ENCODE measurements at places on chromosomes 6 and 20. TPM values are rescaled to one million over a fixed set of nuclear protein-coding genes. Genes with fewer than 3 reads are reported as not detected.

DNA sequence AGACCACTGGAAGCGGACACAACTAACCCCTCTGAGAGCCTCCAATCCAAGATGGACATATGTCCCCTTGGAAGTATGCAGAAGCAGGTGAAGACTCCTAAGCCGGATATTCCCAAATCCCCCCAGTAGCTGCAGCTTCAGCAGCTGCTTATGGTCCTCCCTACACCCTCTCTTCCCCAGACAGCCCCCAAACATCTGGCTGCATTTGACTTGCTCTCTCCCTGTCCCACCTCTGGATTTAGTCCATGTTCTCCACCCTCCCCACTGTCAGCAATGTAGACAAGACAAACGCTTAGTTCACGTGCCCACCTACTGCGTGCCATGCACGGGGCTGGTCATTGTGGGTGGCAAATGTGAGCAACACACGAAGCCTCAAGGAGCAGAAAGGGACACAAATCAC lies 4.6 kb upstream of the ADAM33 start:
- H3K4me3 ChIP-seq: peak overlapping the region; percentile 78
- no peaks in the 10 kb centered on the region for H3K36me3 ChIP-seq
- DNase-seq: no peak
- peak overlapping the region; percentile 96 for H3K27ac ChIP-seq
- peaks cover 39% of the 10 kb centered on the region for H3K4me1 ChIP-seq
- H3K27me3 ChIP-seq: no peaks in the 10 kb centered on the region

- H3K36me3 ChIP-seq: no peaks in the 10 kb centered on the region
- H3K4me3 ChIP-seq: peak overlapping the region; percentile 89
- H3K27me3 ChIP-seq: peaks cover 4% of the 10 kb centered on the region
- H3K27ac ChIP-seq: no peak overlapping the region
- H3K4me1 ChIP-seq: peaks cover 15% of the 10 kb centered on the region
Observed at GRCh38 chr6:46652232-46652602, 401 bp downstream of the CYP39A1 start.

DNA sequence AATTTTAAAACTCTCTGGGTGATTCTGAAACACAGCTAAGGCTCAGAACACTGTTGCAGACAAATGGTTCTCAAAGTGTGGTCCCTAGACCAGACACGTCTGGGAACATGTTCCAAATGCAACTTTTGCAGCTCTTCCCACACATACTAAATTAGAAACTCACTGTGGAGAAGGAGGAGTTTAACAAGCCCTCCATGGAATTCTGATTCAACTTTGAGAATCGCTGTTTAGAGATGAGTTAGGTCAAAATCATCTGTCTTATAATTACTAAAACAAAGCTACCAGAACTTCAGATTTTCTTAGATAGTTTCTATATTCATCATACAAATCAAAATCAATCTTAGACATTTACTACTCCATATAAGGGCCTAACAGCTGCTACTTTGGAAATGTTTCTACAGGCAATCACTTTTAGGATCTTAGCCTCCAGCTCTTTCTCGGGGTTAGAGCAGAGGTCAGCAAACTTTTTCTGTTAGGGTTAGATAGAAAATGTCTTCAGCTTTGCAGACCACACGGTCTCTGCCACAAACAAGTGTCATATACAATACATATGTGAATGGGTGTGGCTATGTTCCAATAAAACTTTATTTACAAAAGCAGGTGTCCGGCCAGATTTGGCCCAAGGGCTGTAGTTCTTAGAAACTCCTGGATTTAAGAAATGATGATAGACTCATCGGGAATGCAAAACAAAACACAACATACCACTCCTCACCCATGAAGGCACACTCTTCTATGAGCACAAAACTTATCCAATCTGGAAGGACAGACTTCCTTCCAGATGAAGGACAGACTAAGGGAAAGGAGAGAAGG lies 50.0 kb upstream of the ARHGAP18 start:
- H3K4me3 ChIP-seq: 0 out of 2 replicates have a peak overlapping the region, but pooled peaks have one; percentile 27
- DNase-seq: peak; percentile 35
- no peaks in the 10 kb centered on the region for H3K27me3 ChIP-seq
- H3K4me1 ChIP-seq: peaks cover 34% of the 10 kb centered on the region
- H3K27ac ChIP-seq: peak overlapping the region; percentile 34

GRCh38 chr6:144179237-144179636 lies 28.9 kb downstream of the STX11 start:
- H3K4me3 ChIP-seq: no peak overlapping the region
- no peaks in the 10 kb centered on the region for H3K36me3 ChIP-seq
- peaks cover 9% of the 10 kb centered on the region for H3K27me3 ChIP-seq
- H3K27ac ChIP-seq: no peak overlapping the region

GRCh38 chr6:137570393-137570792 lies 76.2 kb upstream of the OLIG3 start:
- no peaks in the 10 kb centered on the region for H3K36me3 ChIP-seq
- no peak for DNase-seq
- no peaks in the 10 kb centered on the region for H3K4me1 ChIP-seq
- peaks cover 2% of the 10 kb centered on the region for H3K27me3 ChIP-seq
- H3K4me3 ChIP-seq: no peak overlapping the region
- H3K27ac ChIP-seq: no peak overlapping the region

DNA sequence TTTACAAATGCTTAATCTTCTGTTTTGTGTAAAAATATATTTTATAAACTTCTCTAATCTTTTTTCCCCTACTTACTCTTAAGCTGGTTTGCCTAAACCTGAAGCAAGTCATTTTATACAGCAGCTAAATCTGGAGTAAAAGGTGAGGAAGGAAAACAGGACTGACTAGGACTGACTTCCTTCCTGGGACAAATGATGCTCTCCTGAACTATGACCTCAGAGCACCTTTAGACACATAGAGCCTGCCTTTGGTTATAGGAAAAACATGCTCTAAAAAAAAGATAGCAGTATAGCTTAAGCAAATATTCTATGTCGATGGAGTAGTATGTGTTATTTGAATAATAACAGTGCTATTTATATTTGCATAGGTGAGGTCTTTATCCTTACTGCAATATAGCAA lies 21.5 kb upstream of the ADGRG6 start:
- DNase-seq: no peak
- no peak overlapping the region for H3K4me3 ChIP-seq
- peaks cover 12% of the 10 kb centered on the region for H3K36me3 ChIP-seq
- no peaks in the 10 kb centered on the region for H3K27me3 ChIP-seq
- peaks cover 41% of the 10 kb centered on the region for H3K4me1 ChIP-seq

- no peak overlapping the region for H3K4me3 ChIP-seq
- DNase-seq: no peak
- peaks cover 34% of the 10 kb centered on the region for H3K4me1 ChIP-seq
- no peaks in the 10 kb centered on the region for H3K36me3 ChIP-seq
Observed at GRCh38 chr20:17825960-17826843, 126.4 kb downstream of the BANF2 start.

DNA sequence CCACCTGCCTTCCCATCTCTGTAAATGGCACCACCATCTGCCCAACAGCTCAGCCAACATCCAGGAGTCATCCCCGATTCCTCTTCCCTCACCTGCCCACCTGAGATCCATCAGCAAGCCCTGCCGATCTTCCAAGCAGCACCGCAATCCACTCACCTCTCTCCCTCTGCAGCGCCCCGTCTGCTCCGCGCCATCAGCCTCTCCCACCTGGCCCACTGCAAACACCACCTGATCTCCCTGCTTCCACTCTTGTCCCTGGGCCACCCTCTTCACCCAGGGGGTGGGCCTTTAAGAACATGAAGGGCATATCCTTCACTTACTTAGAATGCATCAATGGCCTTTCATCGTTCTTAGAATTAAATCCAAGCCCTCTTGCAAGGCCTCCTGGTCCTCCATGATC lies 457.3 kb upstream of the SULF2 start:
- no peak for DNase-seq
- H3K4me3 ChIP-seq: no peak overlapping the region
- no peaks in the 10 kb centered on the region for H3K4me1 ChIP-seq
- H3K36me3 ChIP-seq: no peaks in the 10 kb centered on the region
- peaks cover 2% of the 10 kb centered on the region for H3K27me3 ChIP-seq

- H3K27me3 ChIP-seq: peaks cover 2% of the 10 kb centered on the region
- H3K4me1 ChIP-seq: peaks cover 44% of the 10 kb centered on the region
- peak overlapping the region; percentile 12 for H3K27ac ChIP-seq
- no peak for DNase-seq
- H3K4me3 ChIP-seq: no peak overlapping the region
Observed at GRCh38 chr6:5083813-5084359, 1.3 kb upstream of the PPP1R3G start.

DNA sequence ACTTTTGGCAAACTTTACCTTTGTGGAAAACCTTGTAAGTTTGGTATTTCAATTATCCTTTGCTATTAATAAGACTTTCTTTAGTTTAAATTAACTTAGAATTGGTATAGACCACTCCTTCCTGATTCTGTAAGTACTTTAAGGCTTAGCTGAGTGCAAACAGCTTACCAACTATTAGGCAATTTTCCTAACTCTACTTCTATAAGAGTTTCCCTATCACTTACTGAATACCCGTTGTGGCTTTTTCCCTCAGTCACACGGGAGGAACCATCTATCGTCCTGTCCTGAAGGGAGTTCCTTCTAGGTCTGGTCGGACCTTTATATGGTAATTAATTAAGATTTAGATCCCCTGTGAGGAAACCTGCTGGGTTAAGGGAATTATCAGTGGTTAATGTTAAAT lies 9.6 kb downstream of the SLC35A1 start:
- DNase-seq: no peak
- H3K4me1 ChIP-seq: peaks cover 16% of the 10 kb centered on the region
- no peak overlapping the region for H3K4me3 ChIP-seq
- H3K36me3 ChIP-seq: peaks cover 62% of the 10 kb centered on the region

DNA sequence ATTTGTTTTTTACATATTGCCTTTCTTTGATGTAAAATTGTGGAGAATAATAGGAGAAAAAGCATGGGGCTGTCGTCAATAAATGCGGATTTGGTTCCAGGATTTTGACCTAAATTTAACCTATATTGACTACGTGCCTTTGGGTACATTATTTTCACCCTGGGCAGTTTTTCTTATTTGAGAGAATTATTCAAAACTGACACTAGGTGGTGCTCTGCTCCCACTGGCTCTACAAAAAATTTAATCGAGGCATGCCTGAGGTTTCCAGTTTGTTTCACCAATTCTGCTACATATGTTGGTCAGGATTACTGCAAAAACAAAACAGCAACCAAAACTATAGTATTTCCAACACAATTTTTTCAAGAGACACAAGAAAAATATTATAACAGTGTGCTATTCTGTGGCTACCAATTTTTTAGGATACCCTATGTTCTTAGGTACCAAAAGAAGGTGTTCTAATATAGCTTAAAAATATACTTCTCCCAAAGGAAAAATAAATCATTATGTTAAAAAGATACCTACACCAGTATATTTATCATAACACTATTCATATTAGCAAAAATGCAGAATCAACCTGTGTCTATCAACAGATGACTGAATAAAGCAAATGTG lies 48.6 kb upstream of the FABP7 start:
- H3K4me3 ChIP-seq: no peak overlapping the region
- no peak overlapping the region for H3K27ac ChIP-seq
- H3K27me3 ChIP-seq: peaks cover 14% of the 10 kb centered on the region
- H3K4me1 ChIP-seq: no peaks in the 10 kb centered on the region
- peak; percentile 43 for DNase-seq
- no peaks in the 10 kb centered on the region for H3K36me3 ChIP-seq

DNA sequence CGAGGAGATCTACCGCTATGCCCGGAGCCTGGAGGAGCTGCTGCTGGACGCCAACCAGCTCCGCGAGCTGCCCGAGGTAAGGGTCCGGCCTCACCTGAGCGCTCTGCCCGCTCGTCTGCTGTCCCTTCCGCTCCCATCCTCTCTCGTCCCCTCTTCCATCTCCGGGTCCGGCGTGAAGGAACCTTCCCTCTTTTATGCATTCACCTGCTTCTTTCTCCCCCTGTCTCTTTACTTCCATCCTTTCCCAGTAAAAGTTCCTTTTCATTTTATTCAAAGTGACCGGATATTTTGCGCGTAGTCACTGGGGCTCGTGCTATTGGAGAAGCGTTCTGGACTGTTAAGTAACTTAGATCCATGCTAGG lies 516 bp downstream of the LRRC1 start:
- peaks cover 9% of the 10 kb centered on the region for H3K36me3 ChIP-seq
- H3K27me3 ChIP-seq: peaks cover 3% of the 10 kb centered on the region
- peak overlapping the region; percentile 100 for H3K4me3 ChIP-seq
- no peak for DNase-seq
- H3K4me1 ChIP-seq: peaks cover 74% of the 10 kb centered on the region

- H3K27ac ChIP-seq: peak overlapping the region; percentile 6
- DNase-seq: no peak
- peaks cover 5% of the 10 kb centered on the region for H3K27me3 ChIP-seq
- H3K4me3 ChIP-seq: no peak overlapping the region
- H3K36me3 ChIP-seq: no peaks in the 10 kb centered on the region
Observed at GRCh38 chr6:43705996-43706395, 18.4 kb upstream of the MRPS18A start.

GRCh38 chr6:133242637-133243585 lies 1.8 kb downstream of the EYA4 start:
- no peak for DNase-seq
- peaks cover 21% of the 10 kb centered on the region for H3K27me3 ChIP-seq
- no peaks in the 10 kb centered on the region for H3K36me3 ChIP-seq
- H3K27ac ChIP-seq: no peak overlapping the region
- no peak overlapping the region for H3K4me3 ChIP-seq
- no peaks in the 10 kb centered on the region for H3K4me1 ChIP-seq

GRCh38 chr6:15665237-15665636 lies 2.4 kb upstream of the DTNBP1 start:
- H3K36me3 ChIP-seq: no peaks in the 10 kb centered on the region
- no peak overlapping the region for H3K4me3 ChIP-seq
- peaks cover 10% of the 10 kb centered on the region for H3K4me1 ChIP-seq
- no peak for DNase-seq

GRCh38 chr20:49693435-49694171 lies 20.1 kb downstream of the B4GALT5 start:
- H3K4me1 ChIP-seq: peaks cover 63% of the 10 kb centered on the region
- H3K4me3 ChIP-seq: no peak overlapping the region
- no peak overlapping the region for H3K27ac ChIP-seq
- no peaks in the 10 kb centered on the region for H3K27me3 ChIP-seq
- H3K36me3 ChIP-seq: no peaks in the 10 kb centered on the region

DNA sequence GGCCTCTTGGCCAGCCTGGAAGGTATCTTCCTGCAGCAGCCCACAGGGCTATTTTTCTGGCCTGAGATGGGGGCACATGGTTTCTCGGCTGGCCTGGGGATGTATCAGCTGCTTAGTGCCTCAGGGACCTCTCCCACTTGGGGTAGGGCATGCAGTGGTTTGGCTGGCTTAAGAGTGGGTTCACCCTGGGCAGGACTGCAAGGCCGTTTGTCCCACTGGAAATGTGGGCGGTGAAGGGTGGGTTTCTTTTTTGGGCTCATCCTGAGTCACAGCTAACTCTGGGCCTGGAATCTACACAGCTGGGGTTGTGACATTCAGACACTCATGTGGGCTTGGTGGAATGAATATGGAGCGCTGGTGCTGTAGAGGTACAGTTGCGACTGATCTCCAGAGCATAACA lies 62.0 kb downstream of the CDH26 start:
- no peaks in the 10 kb centered on the region for H3K4me1 ChIP-seq
- no peaks in the 10 kb centered on the region for H3K36me3 ChIP-seq
- no peak for DNase-seq
- no peak overlapping the region for H3K4me3 ChIP-seq
- H3K27me3 ChIP-seq: peaks cover 8% of the 10 kb centered on the region

Gene RNF144B
- 2.4 TPM for total RNA-seq

Gene SLC22A16
- total RNA-seq: not detected

Gene PPP1R18
- 168 TPM for total RNA-seq

Gene EPPIN
- total RNA-seq: not detected

Gene NEDD9
- total RNA-seq: 13.5 TPM

Gene TSPO2
- total RNA-seq: not detected

Gene RPP21
- total RNA-seq: 40.5 TPM

Gene DPPA5
- total RNA-seq: not detected

Gene SNRPB2
- 62.3 TPM for total RNA-seq

Gene IYD
- total RNA-seq: not detected

Gene ZNF184
- 4.1 TPM for total RNA-seq
